ENCODE measurements at places on chromosomes 3 and 15.

DNA sequence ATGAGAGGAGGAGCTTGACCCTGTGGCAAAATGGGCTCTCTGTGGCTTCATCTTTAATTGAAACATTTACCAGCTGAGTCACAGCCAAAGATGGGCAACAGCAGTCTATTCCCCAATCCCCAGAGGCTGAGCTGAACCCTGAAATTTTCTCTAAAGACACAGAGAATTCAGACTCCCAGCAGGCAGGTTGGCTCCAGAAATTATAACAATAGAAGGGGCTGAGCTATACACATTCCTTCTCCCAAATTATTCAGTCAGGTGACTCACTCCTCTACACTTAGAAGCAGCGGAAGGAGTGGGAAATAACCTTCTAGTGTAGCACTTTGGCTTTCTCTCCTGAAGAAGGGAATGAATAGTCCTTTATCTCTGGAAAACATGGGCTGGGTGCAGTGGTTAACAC is 264.3 kb upstream of the ARHGEF26 start:
- no peak for DNase-seq

- peak; percentile 94 for DNase-seq
Measured at GRCh38 chr3:178352326-178353005, 183.8 kb upstream of the KCNMB2 start.

DNA sequence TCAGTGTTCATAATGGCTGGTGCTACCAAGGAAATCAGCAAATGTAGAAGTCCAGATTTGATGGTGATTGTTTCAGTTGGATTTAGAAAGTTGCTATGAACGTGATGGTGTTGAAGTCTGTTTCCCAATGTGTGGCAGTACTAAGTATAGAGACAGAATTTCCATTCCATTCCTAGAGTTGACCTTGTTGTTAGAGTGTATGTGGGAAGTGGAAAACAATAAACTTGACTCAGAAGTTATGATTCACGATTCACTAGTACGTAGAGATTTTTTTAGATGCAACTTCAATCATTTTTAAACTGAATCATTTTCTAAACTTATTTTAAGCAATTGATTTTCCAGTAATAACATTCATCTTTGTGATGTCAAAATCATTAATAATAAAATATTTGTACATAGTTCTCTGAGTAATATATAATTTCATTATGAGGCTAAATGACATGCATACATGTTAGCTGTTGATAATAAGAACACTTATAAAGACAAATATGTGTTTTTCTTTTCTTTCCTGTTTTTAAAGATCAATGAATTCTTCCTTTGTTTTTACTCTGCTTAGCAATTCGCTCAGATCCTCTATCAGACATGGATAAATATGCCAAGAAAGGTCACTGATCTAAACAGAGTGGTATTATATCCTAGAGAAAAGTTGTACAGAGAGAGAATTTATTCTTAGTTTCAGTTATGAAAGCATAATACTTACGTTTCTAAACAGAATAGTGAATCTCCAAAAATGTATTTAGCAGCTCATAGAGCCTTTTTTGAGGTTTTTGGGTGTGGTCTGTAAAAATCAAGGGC is 108.8 kb upstream of the GPR149 start:
- no peak for DNase-seq

- DNase-seq, result no peak
Measured at GRCh38 chr15:49085696-49086459, 39.6 kb upstream of the SECISBP2L start.

DNA sequence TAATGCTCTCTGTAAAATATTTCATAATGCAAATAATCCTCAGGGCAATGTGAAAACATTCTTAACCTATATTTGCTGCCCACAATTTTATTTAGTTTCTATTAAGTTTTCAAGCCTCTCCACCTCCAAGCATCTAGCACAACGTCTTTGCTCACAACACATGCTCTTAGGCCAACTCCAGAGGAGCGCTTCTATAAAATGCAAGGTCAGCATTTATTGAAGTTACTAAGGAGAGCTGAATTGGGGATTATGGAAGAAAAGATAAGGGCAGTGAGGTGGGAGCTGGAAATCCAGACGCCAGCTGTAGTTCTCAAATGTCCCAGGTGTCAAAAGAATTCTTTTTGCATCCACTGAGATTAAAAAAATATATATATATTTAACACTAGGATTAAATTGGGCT is 996 bp downstream of the RABL3 start:
- DNase-seq, result no peak

DNA sequence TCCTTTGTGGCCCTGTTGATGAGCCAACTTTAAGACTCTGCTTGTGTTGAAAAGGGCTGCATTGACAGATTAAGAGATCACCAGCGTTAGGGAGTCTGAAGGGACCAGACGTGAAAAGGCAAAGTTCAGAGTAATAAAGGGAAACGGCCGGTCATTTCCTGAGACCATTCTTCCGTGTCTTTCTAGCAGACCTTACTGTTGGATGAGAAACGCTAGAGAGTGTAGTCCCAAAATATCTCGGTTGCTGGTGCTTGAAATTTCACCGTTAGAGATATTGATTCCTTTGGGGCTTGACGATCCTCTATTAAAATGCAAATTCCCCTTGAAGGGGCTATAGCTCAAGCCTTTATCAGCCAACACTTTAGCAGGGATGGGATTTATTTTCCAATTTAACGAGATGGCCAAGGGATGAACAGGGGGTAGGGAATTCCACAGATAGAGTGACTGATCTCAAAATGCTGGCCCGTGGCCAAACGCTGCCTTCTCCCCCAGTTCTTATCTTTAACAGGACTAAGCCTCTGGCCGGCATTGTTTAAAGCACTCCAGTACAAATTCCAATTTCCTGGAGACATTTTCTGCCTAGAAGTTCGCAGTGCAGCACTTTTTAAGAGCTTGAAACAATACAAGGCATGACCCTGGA is 250.4 kb downstream of the TJP1 start:
- peak; percentile 12 for DNase-seq

DNA sequence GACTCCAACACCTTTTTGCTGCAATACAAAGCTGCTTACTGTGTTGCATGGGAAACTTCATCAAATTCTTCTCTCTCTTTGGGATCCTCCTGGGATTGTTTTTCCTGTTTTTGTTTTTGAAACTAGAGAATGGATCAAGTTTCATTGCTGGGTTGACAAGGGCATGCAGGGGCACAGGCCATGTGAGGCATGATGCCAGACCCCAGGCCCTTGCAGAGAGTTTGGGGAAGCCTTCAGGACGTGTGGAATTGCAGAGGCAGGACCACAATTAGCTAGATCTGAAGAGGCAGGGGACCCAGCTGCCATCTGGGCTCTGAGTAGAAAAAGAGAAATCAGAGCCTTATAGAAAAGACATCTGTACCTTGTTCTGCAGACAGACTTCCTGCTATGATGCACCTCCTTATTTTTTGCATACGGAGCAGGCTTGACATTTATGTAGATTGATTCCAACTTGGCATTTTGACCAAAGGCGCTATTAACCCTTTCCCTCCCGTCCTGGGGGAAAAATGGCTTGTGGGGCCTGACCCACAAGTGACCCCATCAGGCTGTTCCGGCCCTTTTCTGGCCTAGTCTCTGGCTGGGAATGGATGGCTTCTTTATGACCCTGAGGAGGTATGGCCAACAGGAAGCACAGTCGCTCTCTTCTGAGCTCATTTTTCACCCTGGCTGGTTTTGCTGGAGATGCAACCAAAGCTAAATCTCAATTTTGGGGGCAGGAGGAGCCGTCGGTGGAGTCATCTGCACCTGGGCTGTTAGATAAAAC is 44.3 kb upstream of the CHRNB4 start:
- DNase-seq, result no peak

DNA sequence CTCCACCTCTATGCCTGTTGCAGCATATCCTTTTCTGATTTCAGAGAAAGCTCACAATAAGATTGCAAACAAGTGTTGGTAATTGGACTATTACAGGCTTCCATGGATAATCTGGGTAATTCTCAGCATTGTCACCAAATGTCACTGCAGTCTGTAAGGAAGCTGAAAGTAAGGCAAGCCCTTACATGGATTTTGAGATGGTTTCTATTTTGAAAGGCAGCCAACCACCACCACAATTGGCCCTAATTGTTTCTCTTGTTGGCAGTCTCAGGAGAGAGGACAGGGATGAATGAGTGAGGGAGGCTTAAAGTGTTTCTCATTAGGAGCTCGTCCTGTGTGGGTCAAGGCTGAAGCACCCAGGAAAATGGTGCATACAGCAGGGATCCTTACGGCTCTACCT is 879.9 kb downstream of the TUSC7 start:
- DNase-seq, result no peak

GRCh38 chr3:187852842-187853730 is 107.8 kb upstream of the BCL6 start:
- no peak for DNase-seq

DNA sequence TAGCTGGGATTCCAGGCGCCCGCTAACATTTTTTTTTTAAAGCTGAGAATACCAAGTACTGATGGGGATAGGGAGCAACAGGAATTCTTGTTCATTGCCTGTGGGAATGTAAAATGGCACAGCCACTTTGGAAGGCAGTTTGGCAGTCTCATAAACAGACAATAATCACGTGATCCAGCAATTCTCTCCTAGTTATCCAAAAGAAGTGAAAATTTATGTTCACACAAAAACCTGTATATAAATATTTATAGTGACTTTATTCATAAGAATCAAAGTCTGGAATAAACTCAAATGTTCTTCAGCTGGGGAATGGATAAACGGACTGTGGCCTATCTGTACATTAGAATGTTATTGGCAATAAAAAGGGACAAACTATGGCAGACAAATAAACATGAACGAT is 72.5 kb upstream of the NEO1 start:
- no peak for DNase-seq

GRCh38 chr3:4508048-4508981 is 15.2 kb downstream of the ITPR1 start:
- no peak for DNase-seq

- peak; percentile 35 for DNase-seq
Measured at GRCh38 chr15:90234096-90234988, at the start of gene GDPGP1. Gene GDPGP1 (plus strand): TSS chr15:90234209. CDS start chr15:90240909, 6,700 bp downstream.

DNA sequence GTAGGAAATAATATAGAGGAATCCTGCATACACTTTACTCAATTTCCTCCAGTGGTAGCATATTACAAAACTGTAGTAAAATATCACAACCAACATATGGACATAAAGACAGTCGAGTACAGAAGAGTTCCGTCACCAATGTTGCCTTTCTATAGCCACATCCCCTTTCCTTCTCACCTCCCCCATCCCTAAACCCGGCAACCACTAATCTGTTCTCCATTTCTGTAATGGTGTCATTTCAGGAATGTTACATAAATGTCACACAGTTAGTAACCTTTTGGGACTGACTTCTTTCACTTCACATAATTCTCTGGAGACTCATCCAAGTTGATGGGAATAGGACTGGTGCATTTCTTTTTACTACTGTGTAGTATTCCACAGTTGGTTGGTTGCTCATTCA is 41.4 kb upstream of the ATG7 start:
- DNase-seq, result no peak

DNA sequence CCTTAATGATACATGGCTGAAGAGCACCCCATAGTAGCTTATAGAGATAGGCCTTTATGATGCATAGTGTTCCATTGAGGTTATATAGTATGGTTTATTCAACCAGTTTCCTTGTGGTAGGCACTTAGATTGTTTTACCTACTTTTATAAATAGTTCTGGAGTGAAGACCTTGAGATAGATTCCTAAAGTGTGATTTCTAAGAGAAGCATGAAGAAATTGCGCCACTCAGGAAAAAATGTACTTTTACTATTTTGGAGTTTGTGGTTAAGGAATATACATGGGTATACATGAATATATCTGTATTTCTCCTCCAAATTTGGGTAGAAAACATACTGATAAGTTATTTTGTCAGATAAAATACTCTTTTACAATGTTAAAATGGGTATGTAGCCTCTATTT is 70.5 kb downstream of the CHD2 start:
- DNase-seq, result peak; percentile 35

GRCh38 chr15:67670647-67671305 is 128.3 kb downstream of the MAP2K5 start:
- peak; percentile 25 for DNase-seq

DNA sequence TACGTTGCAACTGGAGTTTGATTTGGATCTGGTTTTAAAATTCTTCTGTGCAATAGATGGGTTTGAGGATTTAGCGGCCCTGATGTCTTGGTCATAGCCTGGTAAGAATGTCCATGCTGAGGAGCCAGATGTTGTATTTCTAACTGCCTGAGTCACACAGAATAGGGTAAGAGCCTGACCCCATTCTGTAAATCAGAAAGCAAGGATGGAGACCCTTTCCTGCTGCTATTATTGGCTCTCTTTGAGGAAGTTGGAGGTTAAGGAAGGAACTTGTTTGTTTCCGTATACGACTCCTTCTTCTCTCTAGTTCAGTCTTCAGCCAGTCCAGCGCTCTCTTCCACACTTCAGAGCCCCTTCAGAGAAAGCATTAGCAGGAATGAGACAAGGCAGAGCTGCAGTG is 65.1 kb downstream of the HCN4 start:
- no peak for DNase-seq

DNA sequence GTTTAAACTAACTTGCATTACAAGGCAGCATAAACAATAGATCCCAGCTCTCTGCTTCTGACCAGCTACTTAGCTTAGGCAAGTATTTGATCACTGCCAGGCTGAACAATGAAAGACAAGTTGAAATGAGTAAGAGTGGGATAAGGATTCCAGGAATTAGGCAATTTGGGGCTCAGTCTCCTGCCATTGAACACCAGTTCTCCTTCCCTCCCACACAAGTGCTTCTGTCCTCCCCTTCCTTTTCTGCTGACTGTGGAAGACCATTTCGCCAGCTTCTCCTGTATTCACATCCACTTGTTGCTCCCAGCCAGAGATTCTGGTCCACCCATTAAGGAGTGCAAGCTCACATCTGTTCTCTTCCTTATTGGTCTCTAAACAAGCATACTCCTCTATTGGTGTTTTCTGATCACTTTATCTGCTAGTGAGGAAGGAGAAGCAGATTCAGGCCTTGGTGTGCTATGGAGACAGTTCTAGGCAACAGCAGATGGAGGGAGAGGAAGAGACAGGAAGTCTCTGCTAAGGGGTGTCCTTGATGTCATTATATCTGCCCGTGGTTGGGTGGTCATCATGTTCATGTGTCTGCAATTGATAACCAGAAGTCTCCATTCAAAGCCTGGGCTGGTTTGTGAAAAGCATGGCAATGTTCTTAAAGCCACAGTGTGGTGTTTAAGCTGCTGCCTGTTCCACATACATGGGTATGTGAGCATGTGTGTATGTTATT is 121.5 kb downstream of the PLCL2 start:
- DNase-seq, result no peak

DNA sequence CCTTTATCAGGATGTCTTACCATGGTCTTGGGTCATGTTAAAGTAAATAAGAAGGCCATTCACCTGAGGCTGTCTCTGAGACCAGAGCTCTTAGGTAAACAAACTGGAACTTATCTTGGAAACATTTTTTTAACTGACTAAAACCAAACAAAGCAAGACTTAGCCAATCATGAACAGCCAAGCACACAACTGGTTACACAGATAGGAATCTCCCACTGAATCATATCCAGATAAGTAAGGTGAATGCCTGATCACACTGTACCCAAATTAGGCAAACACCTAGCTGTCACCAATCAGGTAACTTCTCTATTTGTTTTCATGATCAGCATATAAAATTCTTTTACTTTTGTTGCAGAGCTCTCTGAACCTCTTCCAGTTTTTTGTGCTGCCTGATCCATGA is 205.4 kb downstream of the CNTN3 start:
- no peak for DNase-seq
